ENCODE measurements at places on chromosomes 4 and X.
A peak's percentile ranks its signal among the peaks of the same experiment; 100 is the strongest.

GRCh38 chr4:115325836-115326235 lies 212.4 kb upstream of the NDST4 start:
- no peak for DNase-seq

GRCh38 chrX:3046253-3047240 lies 5.3 kb downstream of the ARSF start:
- no peak for DNase-seq

- DNase-seq = no peak
Observed at GRCh38 chrX:13265111-13265510, 54.7 kb downstream of the ATXN3L start.

DNA sequence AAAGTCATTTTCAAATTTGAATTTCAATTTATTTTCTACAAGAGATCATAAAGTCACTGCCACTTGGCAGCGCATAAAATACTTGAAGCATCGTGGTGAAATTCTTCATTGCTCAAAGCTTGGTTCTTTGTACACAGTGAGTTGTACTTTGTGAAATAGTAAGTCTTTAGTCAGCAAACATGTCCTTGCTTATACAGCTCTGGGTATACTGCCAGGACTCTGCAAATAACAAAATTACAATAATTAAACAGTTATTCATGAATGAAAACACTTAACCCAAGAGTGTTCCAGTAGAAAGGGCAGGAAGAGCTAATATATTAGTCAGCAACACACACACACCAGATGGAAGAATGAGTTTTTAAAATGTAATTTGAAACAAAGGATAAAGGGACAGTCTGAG lies 1300.9 kb upstream of the DIAPH2 start:
- DNase-seq = no peak

GRCh38 chrX:36909676-36910030 lies 98.5 kb upstream of the FAM47C start:
- no peak for DNase-seq

DNA sequence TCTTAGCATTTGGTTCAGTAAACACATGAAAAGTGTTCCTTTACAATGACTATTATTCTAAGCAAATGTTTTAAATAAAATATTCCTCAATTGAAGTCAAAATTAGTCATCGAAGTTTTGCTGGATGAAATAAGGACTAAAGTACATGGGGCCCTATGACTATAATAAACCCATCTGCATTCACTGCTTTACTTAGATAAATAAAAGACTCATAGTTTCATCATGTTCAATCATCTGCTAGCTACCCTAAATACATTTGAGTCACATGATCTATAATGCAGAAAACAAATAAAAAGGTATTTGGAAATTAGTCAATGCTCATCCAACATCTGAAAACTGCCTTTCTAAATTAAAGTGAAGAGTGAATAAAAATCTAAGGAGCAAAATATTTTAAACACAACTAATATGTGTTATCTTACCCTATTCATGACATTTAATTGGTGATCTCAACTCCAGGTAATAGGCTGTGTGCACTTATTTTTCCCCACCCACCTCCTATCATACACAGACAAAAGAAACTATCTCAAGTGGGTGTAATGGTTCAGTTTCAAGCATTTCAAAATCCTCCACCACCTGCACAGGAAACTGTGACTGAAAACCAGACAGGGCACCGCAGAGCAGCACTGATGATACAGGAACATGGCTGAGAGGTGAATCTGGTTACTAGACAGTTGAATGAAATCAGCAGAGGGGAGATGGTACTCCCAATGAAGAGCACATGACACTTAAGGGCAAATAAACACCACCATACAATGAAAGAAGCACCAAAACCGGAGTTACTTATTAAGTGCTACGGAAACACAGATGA lies 78.6 kb downstream of the CAMK2D start:
- DNase-seq = peak; percentile 8

GRCh38 chrX:78321809-78322208 lies 5.6 kb downstream of the CYSLTR1 start:
- no peak for DNase-seq

DNA sequence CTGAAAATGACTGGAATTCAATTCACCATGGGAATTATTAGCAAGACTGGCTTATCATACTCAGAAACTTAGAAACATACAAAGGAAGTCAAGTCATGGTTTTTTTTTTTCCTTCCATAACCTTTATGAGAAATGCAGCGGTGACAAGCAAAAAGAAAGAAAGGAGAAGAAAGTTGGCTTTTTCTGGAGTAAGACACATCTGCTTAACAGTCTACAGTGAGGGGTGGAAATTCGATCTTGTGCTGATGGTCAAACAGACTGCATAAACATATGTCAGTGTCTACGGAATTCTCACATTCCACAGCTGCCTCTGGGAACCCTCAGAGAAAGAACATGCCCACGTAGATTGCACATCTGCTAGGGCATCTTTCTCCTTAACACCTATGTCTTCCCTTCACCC lies 54.6 kb downstream of the PROM1 start:
- DNase-seq = no peak

GRCh38 chrX:54413753-54414152 lies 26.5 kb upstream of the TSR2 start:
- DNase-seq = no peak

DNA sequence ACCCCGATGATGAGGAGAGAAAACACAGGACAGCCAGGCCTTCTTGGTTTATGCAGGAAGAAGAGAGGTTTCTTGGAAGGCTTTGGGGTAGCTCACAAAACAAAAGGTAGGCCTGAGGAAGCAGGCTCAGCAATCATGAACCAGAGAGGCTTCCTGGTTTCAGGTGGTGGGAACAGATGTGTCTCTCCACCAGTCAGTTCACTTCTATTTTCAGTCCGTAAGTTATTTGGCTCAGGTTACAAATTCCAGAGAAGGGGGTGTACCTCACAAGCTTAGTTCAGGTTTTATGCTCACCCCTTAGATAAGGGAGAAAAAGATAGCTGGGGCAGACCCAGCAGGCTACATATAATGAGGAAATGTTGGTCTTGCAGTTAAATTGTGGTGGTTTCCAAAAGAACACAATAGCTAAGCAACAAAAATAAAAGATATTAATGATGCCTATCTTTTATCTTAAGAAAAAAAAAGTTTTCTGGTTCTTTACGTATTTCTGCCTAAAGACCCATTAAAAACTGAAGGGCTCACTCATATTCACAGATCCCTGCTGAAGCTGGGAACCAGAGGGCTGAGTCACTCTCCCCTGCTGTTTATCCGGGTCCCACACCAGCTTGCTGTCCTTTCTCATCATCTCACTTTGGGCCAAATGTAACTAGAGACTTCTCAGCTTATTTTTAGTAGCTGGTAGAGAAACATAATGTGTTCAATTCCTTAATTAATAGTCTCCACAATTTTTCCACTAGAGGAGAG lies 177.0 kb downstream of the CAMK2D start:
- DNase-seq = no peak

- DNase-seq = no peak
Observed at GRCh38 chrX:139930916-139931645, 1.8 kb downstream of the ATP11C start.

- no peak for DNase-seq
Observed at GRCh38 chrX:17494216-17494615, 119.2 kb downstream of the NHS start.

All from activated CD4-positive, CD25-positive, alpha-beta regulatory T cell (primary cell).